ENCODE measurements at places on chromosomes 7 and 10. TPM values are rescaled to one million over a fixed set of nuclear protein-coding genes. Genes with fewer than 3 reads are reported as not detected.
A peak's percentile ranks its signal among the peaks of the same experiment; 100 is the strongest.

EPHB6 gene
- total RNA-seq = 3.3 TPM

ZNF467 gene
- total RNA-seq = 12.4 TPM

DNA sequence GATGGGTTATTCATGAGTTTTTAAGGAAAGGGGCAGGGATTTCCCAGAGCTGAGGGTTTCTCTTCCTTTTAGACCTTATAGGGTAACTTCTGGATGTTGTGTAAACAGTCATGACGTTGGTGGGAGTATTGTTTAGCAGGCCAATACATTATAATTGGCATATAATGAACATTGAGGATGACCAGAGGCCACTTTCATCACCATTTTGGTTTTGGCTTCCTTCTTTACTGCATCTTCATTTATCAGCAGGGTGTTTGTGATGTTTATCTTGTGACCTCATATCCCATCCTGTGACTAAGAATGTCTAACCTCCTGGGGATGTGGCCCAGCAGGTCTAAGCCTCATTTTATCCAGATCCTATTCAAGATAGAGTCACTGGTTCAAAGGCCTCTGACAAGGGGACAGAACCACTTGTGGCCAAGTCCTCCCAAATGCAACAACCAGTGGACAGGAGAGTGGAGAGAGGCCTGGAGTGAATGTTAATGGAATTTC, 77.3 kb upstream of the RPA3 start:
- no peak for DNase-seq
- peaks cover 9% of the 10 kb centered on the region for H3K4me1 ChIP-seq
- no peak overlapping the region for H3K4me3 ChIP-seq
- no peak overlapping the region for H3K27ac ChIP-seq

TMEM26 gene
- total RNA-seq = 0.17 TPM

SVOPL gene
- total RNA-seq = not detected

GRCh38 chr10:54284526-54285193, 516.4 kb downstream of the PCDH15 start:
- H3K4me1 ChIP-seq = no peaks in the 10 kb centered on the region
- H3K4me3 ChIP-seq = no peak overlapping the region
- no peaks in the 10 kb centered on the region for H3K36me3 ChIP-seq
- DNase-seq = no peak
- no peak overlapping the region for H3K27ac ChIP-seq
- H3K27me3 ChIP-seq = no peaks in the 10 kb centered on the region

DNA sequence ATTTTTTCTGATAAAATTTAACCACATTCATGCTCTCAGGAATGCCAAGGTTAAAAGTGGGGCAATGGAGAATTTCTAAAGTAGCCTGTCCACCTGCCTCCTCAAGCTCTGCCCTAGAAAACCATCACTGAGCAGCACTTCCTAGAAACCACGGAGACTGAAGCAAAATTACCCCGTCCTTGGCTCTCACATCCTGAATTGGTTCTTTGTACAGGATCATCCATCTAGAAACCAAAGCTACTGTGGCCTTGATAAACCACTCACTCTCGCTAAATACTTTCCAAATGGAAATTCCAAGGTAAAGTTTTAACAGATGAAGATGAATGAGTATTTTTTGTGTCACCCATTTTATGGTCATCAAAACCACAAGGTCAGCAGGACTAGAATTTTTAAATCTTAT, 96.6 kb downstream of the AVL9 start:
- H3K27me3 ChIP-seq = no peaks in the 10 kb centered on the region
- peaks cover 22% of the 10 kb centered on the region for H3K36me3 ChIP-seq
- DNase-seq = no peak
- no peak overlapping the region for H3K4me3 ChIP-seq
- no peak overlapping the region for H3K27ac ChIP-seq

DNA sequence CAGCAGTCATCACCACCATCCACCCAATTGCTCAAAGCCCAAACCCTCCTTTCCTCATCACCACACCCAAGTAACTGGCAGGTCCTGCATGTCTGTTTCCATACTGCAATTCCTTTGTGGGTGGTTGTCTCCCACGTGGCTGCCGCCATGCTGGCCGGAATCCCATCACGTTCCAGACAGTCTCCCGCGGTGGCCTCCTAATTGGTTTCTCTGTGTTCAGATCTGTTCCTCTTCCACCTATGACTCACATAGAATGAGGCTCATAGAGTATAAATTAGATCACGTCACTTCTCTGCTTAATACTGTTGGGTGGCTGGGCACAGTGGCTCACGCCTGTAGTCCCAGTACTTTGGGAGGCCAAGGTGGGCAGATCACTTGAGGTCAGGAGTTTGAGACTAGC, 813.0 kb downstream of the TYW1 start:
- H3K27me3 ChIP-seq = no peaks in the 10 kb centered on the region
- H3K27ac ChIP-seq = no peak overlapping the region
- no peaks in the 10 kb centered on the region for H3K4me1 ChIP-seq

CTTNBP2 gene
- total RNA-seq = 11.6 TPM

GIMAP4 gene
- total RNA-seq = 33.0 TPM

GRCh38 chr10:91049296-91049987, 128.6 kb upstream of the ANKRD1 start:
- no peak overlapping the region for H3K4me3 ChIP-seq
- no peak for DNase-seq
- H3K36me3 ChIP-seq = no peaks in the 10 kb centered on the region
- H3K27ac ChIP-seq = no peak overlapping the region
- H3K4me1 ChIP-seq = peaks cover 20% of the 10 kb centered on the region

DNA sequence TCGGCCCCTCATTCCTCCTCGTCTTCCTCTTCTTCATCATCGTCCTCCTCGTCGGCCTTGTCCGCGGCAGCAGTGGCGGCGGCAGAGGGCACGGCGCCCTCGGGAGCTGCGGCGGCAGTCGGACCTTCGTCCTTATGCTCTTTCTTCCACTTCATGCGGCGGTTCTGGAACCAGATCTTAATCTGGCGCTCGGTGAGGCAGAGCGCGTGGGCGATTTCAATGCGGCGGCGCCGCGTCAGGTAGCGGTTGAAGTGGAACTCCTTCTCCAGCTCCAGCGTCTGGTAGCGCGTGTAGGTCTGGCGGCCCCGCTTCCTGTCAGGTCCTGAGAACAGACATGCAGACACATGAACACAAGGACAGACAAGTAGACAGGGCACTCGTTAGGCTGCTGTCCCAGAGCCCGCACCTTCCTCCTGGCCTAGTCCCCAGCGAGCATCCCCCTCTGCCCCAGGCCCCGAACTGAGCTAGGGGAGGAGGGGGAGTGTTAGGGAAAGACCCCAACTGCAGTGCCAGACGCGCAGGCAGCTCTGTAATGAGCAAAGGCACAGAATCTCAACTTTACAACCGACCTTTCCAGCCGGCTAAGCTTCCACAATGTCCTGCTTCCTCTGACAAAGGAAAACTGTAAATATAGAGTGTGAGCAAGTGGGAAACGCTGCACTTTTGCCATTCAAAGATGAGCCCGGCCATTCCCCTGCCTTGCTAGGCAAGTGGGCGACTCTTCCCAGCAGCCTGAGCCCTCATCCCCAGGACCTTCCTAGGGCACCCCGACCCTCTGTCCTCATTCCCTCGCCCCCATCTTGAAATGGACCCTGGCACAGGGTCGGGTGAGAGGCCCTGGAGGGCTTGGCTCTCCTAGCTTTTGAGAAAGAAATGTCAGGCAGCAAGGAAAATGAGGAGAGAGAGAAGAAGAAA, 1.3 kb downstream of the HOXA7 start:
- no peak for DNase-seq
- no peak overlapping the region for H3K27ac ChIP-seq
- H3K4me1 ChIP-seq = peaks cover 55% of the 10 kb centered on the region
- peaks cover 87% of the 10 kb centered on the region for H3K27me3 ChIP-seq

GRCh38 chr10:98418665-98419468, 3.9 kb upstream of the PYROXD2 start:
- H3K4me3 ChIP-seq = no peak overlapping the region
- H3K36me3 ChIP-seq = peaks cover 69% of the 10 kb centered on the region
- H3K4me1 ChIP-seq = peaks cover 19% of the 10 kb centered on the region
- H3K27me3 ChIP-seq = no peaks in the 10 kb centered on the region

CAV2 gene
- 126 TPM for total RNA-seq

- H3K27me3 ChIP-seq = no peaks in the 10 kb centered on the region
- H3K4me3 ChIP-seq = no peak overlapping the region
- DNase-seq = no peak
- no peak overlapping the region for H3K27ac ChIP-seq
- no peaks in the 10 kb centered on the region for H3K4me1 ChIP-seq
Measured at GRCh38 chr7:122974229-122974628, 21.3 kb downstream of the TAS2R16 start.

DNA sequence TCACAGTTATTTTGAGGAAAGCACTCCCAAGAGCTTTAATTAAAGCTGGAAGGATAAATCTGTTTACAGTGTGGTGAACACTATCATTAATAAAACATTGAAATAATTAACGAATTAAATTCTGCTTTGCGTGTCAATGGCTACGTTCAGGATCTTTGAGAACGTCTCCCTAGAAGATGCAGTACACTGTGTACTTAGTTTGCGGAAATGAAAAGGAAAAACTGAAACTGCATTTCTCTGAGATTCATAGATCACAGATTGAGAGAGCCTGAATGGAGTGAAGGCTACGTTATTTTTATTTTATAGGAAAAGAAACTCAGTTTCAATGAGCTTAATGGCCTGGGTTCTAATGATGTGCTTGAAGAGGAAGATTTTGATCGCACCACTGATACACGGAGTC, 85.3 kb downstream of the NRP1 start:
- peak overlapping the region; percentile 48 for H3K27ac ChIP-seq
- DNase-seq = no peak
- H3K36me3 ChIP-seq = peaks cover 55% of the 10 kb centered on the region
- H3K27me3 ChIP-seq = no peaks in the 10 kb centered on the region

DNA sequence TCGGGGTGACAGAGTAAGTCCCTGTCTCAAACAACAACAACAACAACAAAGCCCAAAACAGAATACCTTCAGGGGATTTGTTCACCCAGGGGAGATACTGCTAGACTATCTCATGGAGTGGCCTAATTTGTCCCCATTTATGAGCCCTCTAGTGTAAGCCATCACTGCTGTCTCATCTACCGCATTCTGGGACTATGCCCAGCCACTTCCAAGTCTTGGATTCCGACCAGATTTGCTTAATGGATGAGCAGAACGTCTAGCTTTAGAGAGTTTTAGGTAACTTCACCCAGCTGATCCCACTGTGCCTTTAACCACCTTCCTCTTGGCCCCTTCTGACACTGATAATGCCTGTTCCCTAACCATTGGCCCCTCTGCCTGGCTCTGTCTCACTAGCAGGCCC, 47.1 kb downstream of the PAPSS2 start:
- no peaks in the 10 kb centered on the region for H3K4me1 ChIP-seq
- H3K27me3 ChIP-seq = no peaks in the 10 kb centered on the region
- H3K27ac ChIP-seq = no peak overlapping the region
- H3K36me3 ChIP-seq = no peaks in the 10 kb centered on the region
- H3K4me3 ChIP-seq = no peak overlapping the region
- peak; percentile 39 for DNase-seq

- DNase-seq = no peak
- H3K27me3 ChIP-seq = no peaks in the 10 kb centered on the region
- H3K4me3 ChIP-seq = no peak overlapping the region
- H3K36me3 ChIP-seq = no peaks in the 10 kb centered on the region
Measured at GRCh38 chr10:33965795-33966581, 631.5 kb upstream of the NRP1 start.

DNA sequence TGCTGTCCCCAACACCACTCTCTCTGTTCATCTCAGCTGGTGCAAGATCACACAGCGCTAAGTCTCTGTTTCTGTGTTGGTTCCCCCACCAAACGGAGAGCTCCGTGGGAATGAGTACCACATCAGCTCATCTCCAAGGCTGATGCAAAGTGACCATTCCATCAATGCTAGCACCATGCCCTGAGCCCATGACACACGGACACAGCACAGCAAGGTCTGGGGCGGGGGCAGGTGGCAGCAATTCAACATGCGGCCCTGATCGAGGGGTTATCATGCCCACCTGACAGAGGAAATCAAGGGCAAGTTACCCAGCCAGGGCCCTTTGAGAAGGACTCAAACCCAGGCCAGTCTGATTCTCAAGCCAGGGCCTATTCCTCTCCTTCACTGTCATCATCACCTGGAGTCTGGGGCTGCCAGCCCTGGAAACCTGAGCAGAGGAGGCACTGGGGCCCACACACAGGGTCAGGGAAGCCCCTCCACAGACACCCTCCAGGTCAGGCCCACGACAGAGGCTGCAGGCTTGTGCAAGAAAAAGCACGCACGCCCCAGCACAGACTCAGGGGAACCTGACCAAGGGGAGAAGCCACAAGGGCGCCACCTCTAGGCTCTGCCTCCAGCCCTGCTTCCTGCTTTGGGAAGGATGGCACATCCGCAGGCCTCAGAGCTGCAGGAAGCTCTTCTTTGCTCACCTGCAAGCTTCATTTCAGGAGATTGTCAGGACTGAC, 74.8 kb downstream of the GRID1 start:
- H3K4me1 ChIP-seq = no peaks in the 10 kb centered on the region
- no peak overlapping the region for H3K27ac ChIP-seq
- H3K4me3 ChIP-seq = no peak overlapping the region

MRLN gene
- total RNA-seq = not detected

INPP5A gene
- 234 TPM for total RNA-seq

- H3K4me1 ChIP-seq = peaks cover 53% of the 10 kb centered on the region
- peaks cover 4% of the 10 kb centered on the region for H3K36me3 ChIP-seq
- peak overlapping the region; percentile 80 for H3K27ac ChIP-seq
- H3K27me3 ChIP-seq = no peaks in the 10 kb centered on the region
- no peak overlapping the region for H3K4me3 ChIP-seq
- DNase-seq = no peak
Measured at GRCh38 chr10:29635711-29636144, 957 bp upstream of the SVIL start.
